ENCODE measurements at places on chromosomes 1 and 21.

DNA sequence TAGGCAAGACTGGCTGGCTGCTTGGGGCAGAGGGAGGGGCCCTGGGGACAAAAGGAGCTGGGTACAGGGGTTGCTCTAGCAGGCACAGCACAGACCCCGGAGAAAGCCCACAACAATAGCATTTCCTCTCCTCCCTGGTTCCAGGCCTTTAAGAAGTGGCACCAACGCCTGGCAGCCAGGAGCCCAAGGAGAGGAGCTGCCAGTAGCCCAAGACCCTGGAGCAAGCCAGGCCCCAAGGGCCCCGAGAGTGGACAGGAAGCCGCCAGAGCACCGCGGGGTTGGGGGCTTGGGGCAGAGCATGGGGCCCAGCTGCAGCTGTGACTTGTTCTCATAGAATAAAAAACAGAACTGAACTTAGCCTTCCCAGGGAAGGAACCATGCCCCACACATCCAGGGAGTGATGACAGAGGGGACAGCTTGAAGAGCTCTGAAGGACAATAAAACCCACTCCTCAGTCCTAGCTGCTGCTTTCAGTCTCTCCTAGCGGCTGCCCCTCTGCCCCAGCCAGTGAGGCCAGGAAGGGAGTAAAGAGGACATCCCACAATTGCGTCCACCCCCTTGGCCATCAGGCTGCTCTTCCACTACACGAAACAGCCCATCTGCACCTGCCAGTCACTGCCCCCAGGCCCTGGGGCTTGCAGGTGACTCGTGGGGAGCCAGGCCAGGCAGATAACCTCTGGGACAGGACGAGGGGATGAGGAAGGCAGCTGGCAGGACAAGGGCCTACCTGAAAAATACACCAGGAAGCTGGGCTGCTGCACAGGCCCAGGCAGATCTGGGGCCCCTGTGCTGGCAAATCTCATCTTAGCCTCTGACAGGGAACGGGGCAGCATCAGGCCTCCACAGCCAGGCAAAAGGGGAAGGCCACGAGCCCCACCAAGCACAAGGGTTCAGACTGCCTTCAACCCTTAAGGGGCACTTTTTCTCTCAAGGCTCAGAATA lies 16.4 kb downstream of the MTHFR start:
- peaks cover 32% of the 10 kb centered on the region for H3K36me3 ChIP-seq
- H3K27me3 ChIP-seq, result no peaks in the 10 kb centered on the region
- H3K4me3 ChIP-seq, result no peak overlapping the region
- H3K4me1 ChIP-seq, result peaks cover 34% of the 10 kb centered on the region

- no peak overlapping the region for H3K4me3 ChIP-seq
- no peak overlapping the region for H3K27ac ChIP-seq
- H3K27me3 ChIP-seq, result no peaks in the 10 kb centered on the region
- no peak for DNase-seq
- no peaks in the 10 kb centered on the region for H3K4me1 ChIP-seq
These were observed 37.0 kb downstream of the HS2ST1 start for GRCh38 chr1:86951430-86951829.

- no peak for DNase-seq
- no peaks in the 10 kb centered on the region for H3K36me3 ChIP-seq
- no peak overlapping the region for H3K27ac ChIP-seq
- no peaks in the 10 kb centered on the region for H3K27me3 ChIP-seq
- H3K4me3 ChIP-seq, result no peak overlapping the region
These were observed 9.8 kb upstream of the FCRL1 start for GRCh38 chr1:157829711-157830110.

DNA sequence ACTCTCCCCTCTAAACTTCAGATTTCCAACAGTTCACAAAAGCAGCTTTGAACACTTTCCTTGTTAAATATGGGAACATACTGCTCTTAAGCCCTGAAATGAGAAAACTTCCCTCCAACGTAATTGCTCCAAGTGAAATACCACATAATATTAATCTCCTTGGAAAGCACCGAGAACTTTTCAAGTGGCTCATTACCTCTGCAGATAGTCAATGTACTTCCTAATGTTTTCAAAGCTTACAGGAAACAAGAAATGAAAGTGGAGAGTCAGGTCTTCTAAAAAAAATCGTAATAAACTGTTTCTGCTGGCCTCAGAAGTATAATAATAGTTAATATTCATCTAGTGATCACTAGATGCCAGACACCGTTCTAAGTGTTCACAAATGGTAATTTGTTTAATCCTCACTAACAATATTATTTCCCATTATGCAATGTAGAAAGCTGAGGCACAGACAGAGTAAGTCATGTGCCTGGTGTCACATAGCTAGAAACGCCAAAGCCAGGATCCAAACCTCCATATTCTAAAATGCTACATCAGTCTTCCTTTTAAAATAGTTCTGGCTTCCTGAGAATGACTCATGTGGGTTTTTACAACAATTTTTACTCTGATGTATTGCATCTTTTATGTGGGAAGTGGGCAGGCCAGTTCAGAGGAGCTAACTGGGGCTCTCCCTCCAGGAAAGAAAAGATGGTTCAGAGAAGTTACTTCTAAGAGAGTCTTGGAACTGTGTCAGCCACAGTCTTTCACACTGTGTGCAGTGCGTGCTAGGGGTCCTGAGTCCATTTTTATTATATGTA lies 177.2 kb downstream of the PLPPR4 start:
- H3K27ac ChIP-seq, result no peak overlapping the region
- no peaks in the 10 kb centered on the region for H3K36me3 ChIP-seq
- no peak overlapping the region for H3K4me3 ChIP-seq
- no peaks in the 10 kb centered on the region for H3K4me1 ChIP-seq

- H3K4me3 ChIP-seq, result no peak overlapping the region
- DNase-seq, result no peak
- peak overlapping the region; percentile 81 for H3K27ac ChIP-seq
- H3K27me3 ChIP-seq, result no peaks in the 10 kb centered on the region
- peaks cover 58% of the 10 kb centered on the region for H3K4me1 ChIP-seq
- H3K36me3 ChIP-seq, result peaks cover 15% of the 10 kb centered on the region
These were observed 13.4 kb downstream of the PLEKHO1 start for GRCh38 chr1:150162862-150163706.

- no peak overlapping the region for H3K27ac ChIP-seq
- H3K4me3 ChIP-seq, result no peak overlapping the region
- no peak for DNase-seq
- no peaks in the 10 kb centered on the region for H3K4me1 ChIP-seq
- no peaks in the 10 kb centered on the region for H3K36me3 ChIP-seq
- H3K27me3 ChIP-seq, result no peaks in the 10 kb centered on the region
These were observed 353.2 kb downstream of the PLPP3 start for GRCh38 chr1:56225964-56226815.

- no peak overlapping the region for H3K4me3 ChIP-seq
- H3K36me3 ChIP-seq, result no peaks in the 10 kb centered on the region
- H3K27me3 ChIP-seq, result no peaks in the 10 kb centered on the region
- no peak overlapping the region for H3K27ac ChIP-seq
These were observed 346.9 kb upstream of the DAB1 start for GRCh38 chr1:57770772-57771171.
